ENCODE measurements at places on chromosomes 1 and 21.

- no peak for DNase-seq
These were observed 102.8 kb downstream of the POFUT2 start for GRCh38 chr21:45184869-45185268.

GRCh38 chr1:198893763-198894444 lies 255.1 kb downstream of the PTPRC start:
- no peak for DNase-seq

DNA sequence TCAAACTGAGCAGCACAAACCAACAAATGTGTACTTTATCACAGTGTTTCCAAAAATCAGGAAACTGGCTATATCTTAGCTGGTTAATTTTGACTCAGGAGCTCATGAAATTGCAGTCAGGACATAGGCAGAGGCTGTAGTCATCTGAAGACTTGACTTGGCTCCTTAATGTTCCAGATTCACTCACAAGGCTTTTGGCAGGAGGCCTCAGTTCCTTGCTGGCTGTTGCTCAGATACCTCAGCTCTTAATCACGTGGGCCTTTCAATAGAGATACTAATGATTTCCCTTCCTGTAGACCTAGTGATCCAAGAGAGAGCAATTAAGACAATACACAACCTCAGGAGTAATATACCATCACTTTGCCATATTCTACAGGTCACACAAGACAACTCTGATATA lies 537.7 kb downstream of the BRINP3 start:
- no peak for DNase-seq

- DNase-seq: no peak
These were observed at the start of gene EFHD2 for GRCh38 chr1:15409388-15410222. Gene EFHD2 (plus strand): TSS chr1:15409888. CDS start chr1:15409972, 84 bp downstream.

- no peak for DNase-seq
These were observed 206.9 kb downstream of the ASTN1 start for GRCh38 chr1:176957603-176958002.

- no peak for DNase-seq
These were observed 56.0 kb upstream of the RAP1A start for GRCh38 chr1:111563619-111564018.

GRCh38 chr1:183841950-183842794 lies 37.3 kb downstream of the RGL1 start:
- no peak for DNase-seq

DNA sequence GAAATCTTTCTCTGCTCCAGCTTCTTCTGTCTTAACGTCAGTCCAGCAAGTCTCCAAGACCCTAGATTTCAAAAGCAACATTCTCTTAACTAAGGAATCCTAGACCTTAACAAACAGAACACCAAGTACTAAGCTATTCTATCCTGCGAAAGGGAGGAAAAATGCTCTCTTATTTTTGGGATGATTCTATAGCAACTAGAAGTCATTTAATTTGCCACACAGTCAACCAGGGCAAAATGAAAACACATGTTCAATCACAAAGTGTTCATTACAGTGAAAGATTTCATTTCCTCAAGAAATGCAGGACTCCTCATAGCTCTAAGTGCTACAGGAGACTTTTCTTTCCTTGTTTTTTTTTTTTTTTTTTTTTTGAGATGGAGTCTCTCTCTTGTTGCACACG lies 36.2 kb upstream of the DOCK7 start:
- DNase-seq: no peak

DNA sequence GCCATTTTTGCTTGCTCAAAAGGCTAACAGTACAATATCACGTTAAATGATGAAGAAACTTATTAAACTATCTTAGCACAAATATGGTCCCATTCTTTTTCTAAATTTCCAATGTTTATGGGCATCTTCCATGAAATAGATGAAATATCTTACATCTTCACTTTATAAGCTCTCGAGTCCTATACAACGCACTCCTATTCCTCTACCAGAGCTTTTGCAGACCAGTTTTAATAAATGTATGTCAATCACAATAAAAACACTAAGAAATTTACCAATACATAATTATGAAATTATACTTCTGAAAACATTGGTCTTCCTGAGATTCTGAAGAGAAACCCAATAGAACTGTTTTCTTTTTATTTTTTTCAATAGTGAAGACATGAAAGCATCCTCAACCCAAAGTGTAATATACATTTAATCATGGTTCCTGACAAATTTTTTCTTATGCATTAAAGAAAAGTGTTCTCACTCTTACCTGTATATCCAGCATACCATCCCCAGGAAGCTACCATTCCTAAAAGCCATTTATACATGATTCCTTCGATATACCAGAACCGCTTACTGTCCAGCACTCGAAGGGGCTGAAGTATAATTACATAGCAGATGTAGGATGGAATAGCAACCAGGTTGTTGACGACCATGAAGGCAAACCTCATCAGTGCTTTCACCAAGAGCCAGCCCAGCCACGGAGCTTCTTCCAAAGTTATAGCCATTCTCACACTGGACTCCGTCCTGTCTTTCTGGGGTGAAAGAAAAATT lies 1.8 kb downstream of the LPGAT1 start:
- DNase-seq: no peak

DNA sequence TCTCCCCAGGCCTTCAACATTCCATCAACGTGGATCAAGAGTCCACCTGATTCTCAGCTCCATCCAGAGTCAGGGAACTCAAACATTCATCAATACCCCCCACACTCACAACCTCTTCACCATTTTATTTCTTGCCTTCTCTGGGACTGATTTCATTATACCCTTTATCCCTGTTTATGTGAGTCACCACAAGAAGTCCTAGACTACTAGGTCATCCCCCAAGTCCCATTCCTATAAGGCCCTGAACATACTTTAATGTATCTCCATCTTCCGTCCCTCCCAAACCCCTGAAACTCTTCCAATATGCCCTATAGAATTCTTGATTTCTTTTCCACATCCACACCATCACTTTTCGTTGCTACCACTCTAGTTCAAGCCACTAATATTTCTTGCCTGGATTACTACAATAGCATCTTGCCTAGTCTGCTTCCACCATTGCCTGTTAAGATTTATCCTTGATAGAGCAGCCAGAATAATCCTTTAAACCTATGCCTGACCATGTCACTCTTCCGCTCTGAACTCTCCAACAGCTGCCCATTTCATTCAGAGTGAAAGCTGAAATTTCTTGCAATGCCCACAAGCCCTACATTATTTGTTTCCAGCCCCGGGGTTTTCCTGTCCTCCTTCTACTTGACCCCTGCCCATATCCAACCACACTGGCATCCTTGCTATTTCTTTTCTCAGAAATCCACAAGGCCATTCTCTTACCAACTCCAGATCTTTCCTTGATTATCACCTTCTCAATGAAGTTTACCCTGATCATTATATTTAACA lies 9.4 kb upstream of the SAMD13 start:
- no peak for DNase-seq

DNA sequence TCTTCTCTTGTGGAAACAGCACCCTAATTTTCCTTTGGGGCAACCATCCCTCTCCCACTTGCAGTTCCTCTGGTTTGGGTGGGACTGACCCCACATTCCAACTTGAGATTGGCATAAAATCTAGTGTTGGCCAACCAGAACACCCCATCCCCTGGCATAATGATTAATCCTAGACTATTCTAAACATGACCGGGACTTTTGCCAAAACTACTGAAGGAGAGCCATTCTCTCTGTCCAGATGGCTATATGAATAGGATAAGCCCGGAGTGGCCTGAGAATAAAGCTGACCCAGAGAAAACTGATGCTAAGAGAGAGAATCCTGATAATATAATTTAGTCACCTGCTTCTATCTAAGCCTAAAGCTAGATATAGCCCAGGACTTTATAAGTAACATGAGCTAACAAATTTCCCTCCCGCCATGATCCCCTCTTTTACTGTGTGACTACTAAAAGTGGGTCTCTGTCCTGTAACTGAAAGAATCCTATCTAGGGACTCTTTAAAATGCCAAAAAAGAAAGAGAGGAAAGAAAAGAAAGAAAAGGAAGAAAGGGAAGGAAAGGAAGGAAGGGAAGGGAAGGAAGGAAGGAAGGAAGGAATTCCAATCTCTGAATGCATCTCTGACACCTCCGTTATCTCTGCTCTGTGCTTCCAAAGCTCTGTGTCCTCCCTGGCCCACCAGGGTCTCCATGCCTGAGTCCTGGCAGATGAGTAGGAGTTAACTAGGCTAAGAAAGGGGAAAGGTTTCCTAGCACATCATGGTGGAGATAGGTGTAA lies 28.0 kb upstream of the NRDC start:
- DNase-seq: no peak

DNA sequence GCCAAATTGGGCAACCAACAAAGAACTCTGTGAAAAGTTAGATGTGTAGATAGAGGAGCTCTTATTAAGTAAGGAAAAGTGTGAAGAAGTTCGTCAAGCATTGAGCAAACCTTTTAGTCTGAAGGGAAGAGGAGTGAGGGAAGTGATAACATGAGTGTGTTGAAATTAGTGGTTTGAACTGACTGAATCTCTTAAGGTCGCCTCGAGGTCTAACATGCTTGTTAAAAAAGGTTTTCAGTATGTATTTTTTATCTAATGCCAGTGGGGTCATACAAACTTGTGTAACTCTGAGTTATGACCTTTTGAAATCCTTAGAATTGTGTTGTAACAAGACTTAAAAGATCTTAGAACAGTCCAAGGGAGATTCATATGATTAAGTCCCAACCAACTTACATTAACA lies 34.1 kb downstream of the SOAT1 start:
- DNase-seq: no peak

DNA sequence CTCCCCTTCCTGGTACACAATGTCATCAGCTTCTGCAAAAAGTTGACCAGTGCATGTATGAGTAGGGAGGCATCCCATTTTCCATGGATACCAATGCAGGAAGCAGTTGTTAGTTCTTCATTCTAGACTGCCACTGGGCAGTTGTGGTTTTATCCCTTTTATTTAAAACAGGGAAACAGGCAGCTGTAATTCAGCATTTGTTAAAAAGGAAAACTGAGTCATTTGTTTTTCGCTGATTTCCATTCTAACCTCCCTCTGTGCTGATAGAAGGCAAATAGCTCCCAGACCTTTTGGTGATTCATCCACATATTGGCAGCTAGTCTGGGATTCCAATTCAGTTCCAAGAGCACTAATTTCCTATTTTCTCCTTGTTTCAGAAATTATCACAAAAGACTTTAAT lies 21.1 kb upstream of the ABCA4 start:
- no peak for DNase-seq

GRCh38 chr1:221762121-221762520 lies 20.2 kb upstream of the DUSP10 start:
- no peak for DNase-seq

- DNase-seq: no peak
These were observed 18.1 kb downstream of the ARHGEF2 start for GRCh38 chr1:155960081-155960745.

DNA sequence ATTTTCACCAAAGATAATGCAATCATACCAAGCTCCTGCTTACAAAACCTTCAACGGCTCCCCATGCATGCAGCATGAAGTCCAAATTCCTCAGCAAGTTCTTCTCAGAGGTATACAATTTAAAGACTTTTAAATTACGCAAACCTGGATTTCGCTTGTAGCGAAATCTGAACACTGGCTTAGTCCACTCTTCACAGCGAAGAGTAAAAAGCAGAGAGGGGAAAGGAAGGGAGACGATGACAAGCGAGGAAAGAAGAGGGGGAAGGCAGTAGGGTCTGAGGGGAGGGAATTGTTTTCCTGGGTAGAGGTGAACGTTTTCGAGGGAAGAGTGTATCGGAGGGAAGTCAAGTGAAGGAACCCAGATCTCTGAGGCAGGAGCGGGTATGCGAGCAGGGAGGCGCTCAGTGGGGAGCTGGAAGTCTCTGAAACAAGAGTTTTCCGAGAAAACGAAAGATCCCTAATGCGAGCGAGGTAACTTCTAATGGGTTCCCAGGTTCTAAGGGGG lies 790 bp downstream of the TESK2 start:
- no peak for DNase-seq

DNA sequence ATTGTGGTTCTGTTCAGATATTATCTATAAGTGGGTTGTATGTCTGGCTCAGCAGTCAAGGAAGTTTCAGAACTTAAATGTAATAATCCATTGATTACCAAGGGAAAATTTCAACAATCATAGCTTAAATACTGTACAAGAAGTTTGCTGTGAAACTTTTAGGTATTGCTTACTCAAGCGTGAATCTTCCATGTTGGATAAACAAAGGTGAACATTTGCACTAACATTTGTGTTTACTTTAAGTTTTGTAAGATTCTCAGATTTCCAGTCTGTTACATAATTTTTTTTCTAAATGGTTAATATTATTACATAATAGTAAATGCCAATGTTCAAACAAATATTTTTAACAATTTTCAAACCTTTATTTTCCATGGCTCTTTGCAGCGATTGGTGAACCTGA lies 285.6 kb downstream of the NCAM2 start:
- DNase-seq: no peak

DNA sequence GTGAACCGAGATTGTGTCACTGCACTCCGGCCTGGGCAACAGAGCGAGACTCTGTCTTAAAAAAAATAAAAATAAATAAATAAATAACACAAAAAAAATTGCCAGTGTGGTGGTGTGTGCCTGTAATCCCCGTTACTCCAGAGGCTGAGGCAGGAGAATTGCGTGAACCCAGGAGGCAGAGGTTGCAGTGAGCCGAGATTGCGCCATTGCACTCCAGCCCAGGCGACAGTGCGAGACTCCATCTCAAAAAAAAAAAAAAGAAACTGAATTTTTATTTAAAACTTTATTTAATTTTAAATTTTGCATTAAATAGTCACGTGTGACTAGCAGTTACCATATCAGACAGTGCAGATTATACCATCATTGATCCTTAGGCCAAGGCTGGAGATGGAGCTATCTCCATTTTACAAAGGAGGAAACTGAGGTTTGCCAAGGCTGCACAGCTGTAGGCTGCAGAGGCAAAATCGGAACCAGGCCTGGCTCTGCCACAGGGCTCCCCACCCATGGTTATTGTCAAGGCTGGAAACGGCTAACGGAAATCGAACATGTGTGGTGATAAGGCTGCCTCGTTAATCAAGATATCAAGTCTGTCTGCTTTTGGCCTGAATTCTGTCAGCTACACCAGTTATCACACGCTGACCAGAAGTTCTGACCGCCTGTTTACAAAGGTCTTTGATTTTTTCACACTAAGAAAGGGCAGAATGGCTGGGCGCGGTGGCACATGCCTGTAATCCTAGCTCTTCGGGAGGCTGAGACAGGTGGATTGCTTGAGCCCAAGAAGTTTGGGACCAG lies 20.5 kb downstream of the HSPG2 start:
- no peak for DNase-seq

GRCh38 chr21:45533361-45533845 lies 8.8 kb downstream of the SLC19A1 start:
- no peak for DNase-seq

DNA sequence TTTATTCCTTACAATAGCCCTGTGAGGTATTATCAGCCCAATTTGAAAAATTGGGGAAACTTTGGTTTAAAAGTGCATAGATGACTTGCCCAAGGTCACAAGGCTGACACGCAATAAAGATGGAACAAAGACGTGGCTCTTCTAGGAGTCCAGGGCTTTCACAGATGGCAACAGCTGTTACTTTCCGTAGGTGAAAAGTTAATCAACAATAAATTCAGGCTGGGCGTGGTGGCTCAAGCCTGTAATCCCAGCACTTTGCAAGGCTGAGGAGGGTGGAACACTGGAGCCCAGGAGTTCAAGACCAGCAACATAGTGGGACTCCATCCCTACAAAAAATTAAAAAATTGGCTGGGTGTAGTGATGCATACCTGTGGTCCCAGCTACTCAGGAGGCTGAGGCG lies 87.8 kb upstream of the ATF3 start:
- DNase-seq: no peak

- no peak for DNase-seq
These were observed 10.6 kb downstream of the FMO1 start for GRCh38 chr1:171258943-171259342.

GRCh38 chr1:204362984-204363334 lies 3.2 kb upstream of the PLEKHA6 start:
- DNase-seq: no peak

Data from cerebellar nuclear complex (tissue), 1 donor.